COLO829 (cell line): ENCODE measurements at places on chromosomes 2 and 18.

DNA sequence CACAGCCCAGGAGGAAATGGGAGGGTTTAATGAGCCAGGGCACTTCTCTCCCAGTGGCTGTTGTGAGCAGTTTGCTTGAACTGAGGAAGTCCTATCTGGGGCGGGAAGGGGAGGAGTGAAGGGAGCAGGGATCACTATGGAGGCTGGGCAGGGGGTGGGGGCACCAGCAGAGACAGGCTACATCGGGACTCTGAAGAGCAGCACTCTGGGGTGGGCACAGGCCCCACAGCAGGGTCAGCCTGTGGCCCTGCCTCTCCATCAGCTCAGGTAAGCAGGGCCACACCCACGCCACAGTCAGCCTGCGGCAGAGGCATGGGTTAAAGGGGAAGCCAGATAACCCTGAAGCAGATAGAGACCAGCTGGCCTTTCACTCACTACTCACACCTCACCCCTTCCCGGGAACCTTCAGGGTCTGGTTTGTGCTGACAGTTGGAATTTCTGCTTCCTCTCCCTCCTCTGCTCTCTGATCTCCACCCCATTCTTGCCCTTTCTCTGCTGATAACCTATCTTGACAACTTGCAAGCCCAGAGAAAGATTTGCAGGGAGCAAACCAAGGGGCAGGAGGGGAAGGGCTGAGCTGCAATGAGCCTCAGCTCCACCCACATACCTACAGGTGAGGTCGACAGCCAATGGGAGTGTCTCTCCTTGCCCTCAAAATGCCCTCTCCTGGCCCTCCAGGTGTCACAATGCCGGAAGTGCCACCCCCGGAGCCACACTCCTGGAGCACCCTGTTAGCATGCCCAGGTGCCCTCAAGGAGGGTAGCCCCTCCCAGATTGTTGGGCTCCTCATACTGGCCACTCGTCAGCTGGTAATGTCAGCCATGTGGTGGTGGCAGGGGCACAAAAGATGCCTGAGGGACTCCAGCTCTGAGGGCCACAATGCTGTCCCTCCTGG, 3.7 kb downstream of the SIGLEC15 start:
- DNase-seq: no peak

DNA sequence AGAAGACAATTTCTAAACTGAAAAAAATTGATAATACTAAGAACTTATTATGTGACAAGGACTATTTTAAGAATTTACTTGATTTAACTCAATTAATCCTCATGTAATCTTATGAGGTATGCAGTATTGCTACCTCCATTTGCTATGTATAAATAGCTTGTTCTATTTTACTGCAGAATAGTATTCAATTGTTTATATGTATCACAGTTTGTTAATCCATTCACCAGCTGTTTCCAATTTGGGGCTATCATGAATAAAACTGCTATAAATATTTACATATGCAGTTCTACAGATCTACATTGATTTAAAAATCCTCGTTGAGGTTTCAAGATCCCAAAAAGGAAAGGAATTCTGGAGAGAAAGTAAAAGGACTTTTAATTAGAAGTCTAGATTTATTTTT, 54.8 kb upstream of the DOCK10 start:
- DNase-seq: no peak

DNA sequence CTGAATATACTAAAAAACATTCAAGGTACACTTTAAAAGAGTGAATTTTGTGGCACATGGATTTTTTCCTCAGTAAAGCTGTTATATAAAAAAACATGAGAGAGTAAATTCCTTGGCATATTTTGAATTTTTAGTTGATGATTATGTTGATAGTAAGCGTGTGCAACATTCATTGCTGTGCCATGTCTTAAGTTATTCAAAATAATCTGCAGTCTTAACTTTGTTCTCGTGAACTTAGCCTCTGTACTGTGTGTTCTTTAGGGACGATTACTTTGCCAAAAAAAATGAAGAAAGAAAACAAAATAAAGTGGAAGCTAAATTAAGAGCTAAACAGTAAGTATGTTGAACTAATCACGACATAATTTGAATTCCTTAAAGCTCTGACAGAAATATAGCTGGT, 9.6 kb downstream of the SSB start:
- DNase-seq: no peak

DNA sequence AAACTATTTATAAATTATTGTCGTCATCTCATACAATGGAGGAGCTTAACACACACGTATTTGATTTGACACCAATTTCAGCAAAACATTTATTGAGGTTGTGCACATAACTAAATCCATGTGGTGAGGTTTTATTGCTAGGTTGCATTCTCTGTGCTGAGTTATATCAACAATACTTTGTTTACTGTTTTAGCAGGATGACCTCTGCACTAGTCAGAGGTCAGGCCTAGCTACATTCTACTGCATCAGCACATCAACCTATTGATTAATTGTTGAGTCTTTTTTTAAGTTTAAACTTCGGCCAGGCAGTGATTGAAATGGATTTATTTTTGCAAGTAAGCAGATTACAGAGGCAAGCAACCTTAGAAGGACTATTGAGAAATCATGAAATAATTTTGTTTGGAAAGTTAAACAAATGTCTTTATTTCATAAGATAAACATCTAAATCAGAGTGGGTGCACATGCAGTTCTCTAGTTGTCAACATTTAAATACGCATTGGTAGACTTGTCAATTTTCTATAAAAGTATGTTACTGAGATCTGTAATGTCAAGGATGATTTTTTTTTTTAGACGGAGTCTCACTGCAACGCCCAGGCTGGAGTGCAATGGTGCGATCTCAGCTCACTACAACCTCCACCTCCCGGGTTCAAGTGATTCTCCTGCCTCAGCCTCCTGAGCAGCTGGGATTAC, 75.2 kb upstream of the CD28 start:
- DNase-seq: no peak

- DNase-seq: no peak
Observed at GRCh38 chr2:226639550-226639949, 160.1 kb downstream of the IRS1 start.

DNA sequence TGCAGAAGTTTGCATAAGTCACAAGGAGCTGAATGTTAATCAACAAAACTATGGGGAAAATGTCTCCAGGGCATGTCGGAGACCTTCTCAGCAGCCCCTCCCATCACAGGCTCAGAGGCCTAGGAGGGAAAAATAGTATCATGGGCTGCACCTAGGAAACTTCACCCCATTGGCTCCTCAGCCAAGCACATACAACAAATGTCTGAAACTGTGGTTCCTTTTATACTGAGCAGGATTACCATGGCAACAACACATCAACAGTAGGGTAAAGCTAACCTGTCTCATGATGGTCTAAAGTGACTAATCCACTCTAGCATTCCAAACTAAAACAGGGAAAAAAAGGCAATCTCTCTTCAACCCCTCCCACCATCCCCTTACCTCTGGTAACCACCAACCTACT, 3.2 kb upstream of the NEMP2 start:
- peak; percentile 48 for DNase-seq

GRCh38 chr18:43751203-43751602, 473.9 kb upstream of the SYT4 start:
- no peak for DNase-seq

GRCh38 chr2:229701716-229702115, 12.6 kb downstream of the DNER start:
- no peak for DNase-seq

- DNase-seq: no peak
Observed at GRCh38 chr2:216850665-216851322, 9.1 kb downstream of the TNP1 start.

- DNase-seq: no peak
Observed at GRCh38 chr18:74380916-74381315, 65.3 kb downstream of the C18orf63 start.

GRCh38 chr2:22600156-22600555, 784.8 kb upstream of the KLHL29 start:
- DNase-seq: no peak

GRCh38 chr2:69436596-69436937, 668 bp downstream of the NFU1 start:
- DNase-seq: peak; percentile 8

DNA sequence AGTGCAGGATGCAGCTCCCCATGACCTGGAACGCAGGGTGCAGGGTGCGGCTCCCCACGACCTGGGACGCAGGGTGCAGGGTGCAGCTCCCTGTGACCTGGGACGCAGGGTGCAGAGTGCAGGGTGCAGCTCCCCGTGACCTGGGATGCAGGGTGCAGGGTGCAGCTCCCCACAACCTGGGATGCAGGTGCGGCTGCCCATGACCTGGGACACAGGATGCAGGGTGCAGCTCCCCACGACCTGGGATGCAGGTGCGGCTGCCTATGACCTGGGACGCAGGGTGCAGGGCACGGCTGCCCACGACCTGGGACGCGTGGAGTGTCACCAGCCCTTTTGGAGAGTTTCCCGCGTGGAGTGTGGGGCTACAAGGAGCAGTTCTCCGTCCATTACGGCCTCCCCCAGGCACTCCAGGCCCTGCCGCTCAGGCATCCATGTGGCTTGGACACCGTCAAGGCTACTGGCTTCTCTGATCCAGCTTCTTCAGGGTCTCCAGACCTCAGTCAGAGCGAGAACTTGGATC, 38.7 kb downstream of the PXDN start:
- no peak for DNase-seq

DNA sequence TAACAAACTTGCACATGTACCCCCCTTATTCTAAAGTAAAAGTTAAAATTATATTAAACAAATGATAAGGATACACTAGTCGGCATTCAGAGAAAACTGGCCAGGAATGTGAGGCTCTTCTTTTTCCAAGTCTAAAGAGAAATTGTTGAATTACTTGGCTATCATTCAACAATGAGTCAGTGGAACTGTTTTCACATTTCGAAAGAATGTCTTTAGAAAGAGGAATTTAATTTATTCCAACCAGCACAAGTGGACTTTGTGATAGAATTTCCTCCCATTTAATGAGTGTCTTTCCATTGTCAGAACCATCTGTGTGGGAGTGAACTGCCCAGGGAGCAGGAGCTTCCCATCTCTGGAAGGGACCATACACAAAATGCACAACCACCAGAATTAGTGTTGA, 792.2 kb downstream of the EPHA4 start:
- peak; percentile 35 for DNase-seq

DNA sequence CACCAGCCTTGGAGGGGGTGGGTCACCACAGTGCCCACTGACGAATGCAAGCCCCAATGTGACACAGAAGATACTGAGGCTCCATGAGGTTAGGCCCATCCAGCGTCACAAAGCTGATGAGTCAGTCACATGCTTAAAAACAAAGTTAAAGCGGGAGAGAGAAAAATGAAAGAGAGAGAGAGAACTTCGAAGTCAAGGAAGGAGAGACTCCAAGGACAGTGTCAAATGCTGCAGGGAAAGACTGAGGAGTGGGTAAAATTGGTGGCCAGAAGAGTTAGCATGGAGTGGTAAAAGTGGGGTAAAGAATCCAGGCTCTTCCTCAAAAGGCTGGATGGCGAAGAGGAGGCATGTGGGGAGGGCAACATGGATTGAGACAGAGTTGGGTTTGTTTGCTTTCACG, 201.9 kb upstream of the CCDC150 start:
- DNase-seq: no peak

GRCh38 chr18:74818516-74819175, 221.0 kb downstream of the ZNF407 start:
- DNase-seq: no peak

DNA sequence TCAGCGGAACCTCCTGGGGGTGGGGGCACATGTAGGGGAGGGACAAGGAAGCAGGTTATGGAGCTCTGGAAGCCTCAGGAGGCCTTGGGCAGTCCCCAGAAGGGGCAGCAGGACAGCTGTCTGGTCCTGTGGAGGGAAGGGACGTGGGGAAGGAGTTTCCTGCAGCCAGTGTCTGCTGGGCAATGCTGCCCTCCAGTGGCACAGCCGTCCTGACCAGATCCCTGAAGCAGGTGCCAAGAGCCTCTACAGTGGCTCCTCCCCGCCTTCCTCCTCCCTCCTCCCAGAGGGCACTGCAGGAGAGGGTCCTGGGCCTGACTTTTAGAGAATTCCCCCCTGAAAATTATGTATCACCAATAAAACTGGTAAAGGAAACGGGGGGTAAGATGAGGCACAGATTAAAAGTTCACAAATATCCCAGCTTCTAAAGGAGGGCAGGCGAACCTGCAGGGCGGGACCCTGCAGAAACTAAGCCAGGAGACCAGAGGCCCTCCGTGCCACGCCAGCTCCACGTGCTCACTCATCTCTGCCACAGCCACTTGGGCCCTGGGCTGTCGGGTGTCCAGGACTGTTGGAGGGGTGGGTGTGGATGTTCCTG, 258.5 kb downstream of the TWIST2 start:
- peak; percentile 56 for DNase-seq

- no peak for DNase-seq
Observed at GRCh38 chr18:38709122-38709521, 1143.5 kb upstream of the CELF4 start.

- peak; percentile 8 for DNase-seq
Observed at GRCh38 chr2:215188078-215188477, 49.7 kb upstream of the ABCA12 start.

DNA sequence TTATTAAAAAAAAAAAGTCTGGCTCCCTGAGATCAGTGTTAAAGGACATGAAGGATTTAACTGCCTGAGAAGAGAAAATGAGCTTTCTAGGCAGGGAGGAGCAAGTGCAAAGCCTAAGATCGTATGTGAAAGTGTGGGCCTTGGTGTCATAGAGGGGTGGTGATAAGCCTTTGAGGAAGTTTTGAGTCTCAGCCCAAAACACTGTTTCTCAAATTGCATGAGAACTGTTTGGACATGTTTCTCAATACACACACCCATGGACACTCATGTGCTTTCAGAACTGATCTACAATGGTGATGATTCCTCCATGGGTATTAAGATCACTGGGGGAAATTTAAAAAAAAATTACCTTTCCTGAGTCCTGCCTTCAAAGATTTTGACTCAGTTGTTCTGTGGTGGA, 336.7 kb upstream of the RND3 start:
- DNase-seq: no peak

DNA sequence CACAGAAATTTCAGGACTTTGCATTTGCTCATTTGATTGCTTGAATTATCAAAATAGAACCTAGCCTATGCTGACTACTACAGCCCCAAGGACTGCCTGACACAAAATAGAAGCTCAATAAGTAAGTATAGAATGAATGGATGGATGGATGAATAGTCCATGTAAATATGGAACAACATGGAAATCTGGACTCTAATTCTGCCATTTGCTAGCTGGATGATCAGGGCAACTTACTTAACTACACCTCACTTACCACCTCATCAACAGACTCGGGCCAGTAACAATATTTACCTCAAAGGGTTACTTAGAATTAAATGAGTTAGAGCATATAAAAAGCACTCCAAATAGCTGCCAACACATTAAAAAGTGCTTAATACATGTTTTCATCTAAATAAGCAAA, 50.6 kb downstream of the NBAS start:
- DNase-seq: no peak

GRCh38 chr2:106542746-106543359, 55.7 kb downstream of the CD8B2 start:
- peak; percentile 78 for DNase-seq
